ENCODE measurements at places on chromosomes 4 and X.

DNA sequence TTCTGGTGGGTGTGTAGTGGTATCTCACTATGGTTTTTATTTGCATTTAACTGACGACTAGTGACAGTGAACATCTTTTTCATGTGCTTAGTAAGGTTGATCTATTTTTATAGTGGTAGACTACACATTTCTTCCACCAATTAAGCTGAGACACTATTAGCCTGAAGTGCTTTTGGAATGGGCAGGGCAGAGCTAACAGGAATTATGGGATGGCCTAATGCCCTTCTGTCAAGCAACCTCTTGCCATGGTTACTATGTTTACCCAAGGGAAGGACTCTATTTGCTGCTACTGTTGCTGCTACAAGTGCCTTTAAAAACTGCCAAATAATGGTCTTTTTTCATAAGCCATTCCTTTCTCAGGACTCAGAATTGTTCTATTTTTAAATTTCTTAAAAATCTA is 676.7 kb upstream of the ACTRT1 start:
- H3K27me3 ChIP-seq = no peaks in the 10 kb centered on the region
- no peak overlapping the region for H3K4me3 ChIP-seq
- H3K36me3 ChIP-seq = no peaks in the 10 kb centered on the region
- H3K27ac ChIP-seq = no peak overlapping the region
- DNase-seq = no peak

GRCh38 chrX:130682990-130683389 is 220.0 kb downstream of the ENOX2 start:
- H3K4me1 ChIP-seq = no peaks in the 10 kb centered on the region
- H3K36me3 ChIP-seq = no peaks in the 10 kb centered on the region
- no peaks in the 10 kb centered on the region for H3K27me3 ChIP-seq
- H3K4me3 ChIP-seq = no peak overlapping the region
- no peak overlapping the region for H3K27ac ChIP-seq

DNA sequence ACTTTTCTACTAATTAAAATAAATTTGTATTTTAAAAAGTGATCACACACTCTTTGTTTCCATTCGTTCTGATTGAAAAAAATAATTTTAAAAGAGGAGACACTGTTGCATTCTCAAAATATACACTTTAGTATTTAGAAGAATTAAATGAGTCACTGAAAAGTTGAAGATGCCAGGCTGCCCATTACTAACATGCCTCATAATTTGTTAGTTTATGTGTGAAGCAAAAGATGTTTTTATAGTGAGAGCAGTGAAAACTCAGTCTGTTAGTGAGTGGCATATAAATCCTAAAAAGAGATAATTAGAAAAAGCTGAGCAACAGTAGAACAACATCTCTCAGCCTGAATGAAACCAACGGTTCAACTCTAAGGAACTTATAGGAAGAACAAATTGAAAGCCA is 143.4 kb downstream of the CDS1 start:
- H3K27me3 ChIP-seq = no peaks in the 10 kb centered on the region
- no peak overlapping the region for H3K4me3 ChIP-seq
- H3K36me3 ChIP-seq = no peaks in the 10 kb centered on the region
- H3K4me1 ChIP-seq = no peaks in the 10 kb centered on the region
- no peak overlapping the region for H3K27ac ChIP-seq
- DNase-seq = no peak

- no peak overlapping the region for H3K27ac ChIP-seq
- no peaks in the 10 kb centered on the region for H3K36me3 ChIP-seq
- no peak for DNase-seq
These were observed 1.4 kb downstream of the PAQR3 start for GRCh38 chr4:78937837-78938236.

Measured in transverse colon (tissue), 4 donors.